ENCODE measurements at places on chromosomes 2 and 18. TPM values are rescaled to one million over a fixed set of nuclear protein-coding genes. Genes with fewer than 3 reads are reported as not detected.

RAB31 gene
- total RNA-seq: 82.4 TPM

GRCh38 chr2:60320724-60321123 lies 232.7 kb downstream of the BCL11A start:
- peaks cover 5% of the 10 kb centered on the region for H3K4me1 ChIP-seq
- H3K27me3 ChIP-seq: peaks cover 28% of the 10 kb centered on the region
- no peak for DNase-seq
- no peak overlapping the region for H3K27ac ChIP-seq
- H3K4me3 ChIP-seq: no peak overlapping the region

DNA sequence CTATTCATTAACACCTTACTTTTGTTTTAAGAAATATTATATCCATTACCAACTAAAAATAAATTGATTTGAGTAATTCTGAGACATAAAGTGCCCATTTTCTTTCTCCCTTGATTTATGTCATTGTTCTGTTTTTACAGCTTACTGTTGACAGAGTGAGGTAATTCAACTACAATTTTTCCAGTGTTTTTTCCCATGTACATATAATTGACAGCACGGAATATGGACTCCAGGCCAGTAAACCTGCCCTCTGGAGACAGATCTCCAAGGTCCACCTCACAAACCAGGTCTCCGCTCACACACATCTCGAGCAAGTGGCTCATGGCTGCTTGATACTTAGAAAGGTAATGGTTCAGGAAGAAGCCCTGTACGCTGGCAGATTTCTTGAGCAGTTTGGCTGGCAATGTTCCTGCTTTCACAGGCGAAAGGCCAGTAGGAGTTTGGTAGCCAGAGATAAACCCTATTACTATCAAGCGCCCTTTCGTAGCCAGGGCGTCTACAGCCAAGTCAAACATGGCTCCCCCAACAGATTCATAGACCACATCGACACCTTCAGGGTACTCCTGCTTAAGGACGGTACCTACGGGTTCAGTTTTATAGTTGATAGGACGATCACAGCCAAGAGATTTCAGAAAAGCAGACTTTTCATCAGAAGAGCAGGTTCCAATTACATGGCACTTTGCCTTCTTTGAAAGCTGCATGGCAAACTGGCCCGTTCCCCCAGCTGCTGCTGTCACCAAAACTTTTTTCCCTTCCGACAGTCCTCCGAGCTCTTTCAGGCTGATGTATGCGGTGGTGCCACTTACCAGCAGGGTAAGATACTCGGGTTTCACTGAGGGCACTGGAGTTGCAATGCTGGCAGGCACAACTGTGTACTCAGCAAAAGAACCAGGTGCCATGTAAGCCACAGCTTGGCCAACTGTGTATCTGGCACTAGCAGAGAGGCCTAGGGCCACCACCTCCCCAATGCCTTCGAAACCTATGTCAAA lies 7.4 kb downstream of the PTGR3 start:
- DNase-seq: no peak
- H3K27me3 ChIP-seq: peaks cover 16% of the 10 kb centered on the region
- H3K4me3 ChIP-seq: no peak overlapping the region
- H3K4me1 ChIP-seq: peaks cover 17% of the 10 kb centered on the region
- H3K36me3 ChIP-seq: peaks cover 6% of the 10 kb centered on the region
- no peak overlapping the region for H3K27ac ChIP-seq

DNA sequence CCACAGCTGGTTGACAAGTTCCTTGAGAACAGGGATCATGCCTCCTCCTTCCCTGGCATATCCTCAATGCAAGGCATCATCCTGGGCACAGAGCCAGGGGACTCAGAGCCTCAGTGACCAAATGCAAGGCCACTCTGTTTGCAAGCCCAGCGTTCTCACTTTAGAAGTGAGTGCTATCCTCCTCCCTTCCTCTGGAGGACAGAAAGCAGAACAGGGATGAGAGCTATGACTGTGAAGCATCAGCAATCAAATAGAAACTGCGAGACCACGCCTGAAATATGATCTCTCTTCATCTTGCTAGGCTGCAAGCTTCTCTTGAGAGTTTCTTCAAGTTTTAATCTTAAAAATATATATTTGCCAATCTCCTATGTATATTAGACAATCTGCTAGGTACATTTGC lies 119.8 kb downstream of the LRATD1 start:
- H3K4me3 ChIP-seq: no peak overlapping the region
- no peaks in the 10 kb centered on the region for H3K27me3 ChIP-seq
- no peak overlapping the region for H3K27ac ChIP-seq
- no peaks in the 10 kb centered on the region for H3K36me3 ChIP-seq

- no peaks in the 10 kb centered on the region for H3K27me3 ChIP-seq
- H3K4me1 ChIP-seq: peaks cover 13% of the 10 kb centered on the region
- no peak overlapping the region for H3K4me3 ChIP-seq
- no peak overlapping the region for H3K27ac ChIP-seq
Measured at GRCh38 chr2:18837240-18837639, 247.9 kb upstream of the NT5C1B start.

GAL3ST2 gene
- 1.3 TPM for total RNA-seq

GKN2 gene
- total RNA-seq: not detected

DNA sequence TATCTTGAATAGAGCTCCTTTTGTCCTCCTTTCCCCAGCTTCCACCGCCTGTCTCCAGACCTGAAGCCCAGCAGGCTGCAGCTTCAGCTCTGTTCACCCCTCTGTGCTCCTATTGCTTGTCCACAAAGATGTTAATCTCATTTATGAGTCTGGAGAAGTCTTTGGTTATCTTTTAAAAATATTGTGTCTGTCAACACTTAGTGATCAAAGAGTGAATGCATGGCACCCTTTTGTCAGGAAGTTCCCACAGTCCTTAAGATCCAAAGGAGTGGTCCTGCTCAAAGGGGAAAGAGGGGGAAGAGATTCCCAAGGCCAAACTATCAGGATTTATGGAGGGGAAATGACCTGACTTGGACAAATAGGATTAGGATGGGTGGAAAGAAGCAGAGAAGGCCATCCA lies 118.9 kb downstream of the ACAA2 start:
- no peaks in the 10 kb centered on the region for H3K27me3 ChIP-seq
- peaks cover 44% of the 10 kb centered on the region for H3K4me1 ChIP-seq
- DNase-seq: no peak

PTPN18 gene
- 26.0 TPM for total RNA-seq

ATP6V1C2 gene
- not detected for total RNA-seq

DNA sequence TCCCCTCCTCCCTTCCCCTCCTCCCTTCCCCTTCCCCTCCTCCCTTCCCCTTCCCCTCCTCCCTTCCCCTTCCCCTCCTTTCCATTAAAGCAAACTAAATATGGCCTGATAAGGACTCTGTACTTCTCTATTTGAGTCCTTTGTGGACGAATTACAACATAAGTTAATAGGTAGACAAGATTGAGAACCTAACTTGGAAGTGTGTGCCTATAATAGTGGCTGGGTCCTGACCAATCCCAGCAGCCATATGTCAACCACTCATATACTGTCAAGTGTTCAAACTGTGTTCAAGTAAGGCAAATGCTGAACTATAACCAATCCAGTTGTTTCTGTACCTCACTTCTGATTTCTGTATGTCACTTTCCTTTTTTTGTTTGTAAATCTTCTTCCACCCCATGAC lies 97.1 kb upstream of the RBMS1 start:
- no peaks in the 10 kb centered on the region for H3K27me3 ChIP-seq
- DNase-seq: no peak
- H3K36me3 ChIP-seq: no peaks in the 10 kb centered on the region

DNA sequence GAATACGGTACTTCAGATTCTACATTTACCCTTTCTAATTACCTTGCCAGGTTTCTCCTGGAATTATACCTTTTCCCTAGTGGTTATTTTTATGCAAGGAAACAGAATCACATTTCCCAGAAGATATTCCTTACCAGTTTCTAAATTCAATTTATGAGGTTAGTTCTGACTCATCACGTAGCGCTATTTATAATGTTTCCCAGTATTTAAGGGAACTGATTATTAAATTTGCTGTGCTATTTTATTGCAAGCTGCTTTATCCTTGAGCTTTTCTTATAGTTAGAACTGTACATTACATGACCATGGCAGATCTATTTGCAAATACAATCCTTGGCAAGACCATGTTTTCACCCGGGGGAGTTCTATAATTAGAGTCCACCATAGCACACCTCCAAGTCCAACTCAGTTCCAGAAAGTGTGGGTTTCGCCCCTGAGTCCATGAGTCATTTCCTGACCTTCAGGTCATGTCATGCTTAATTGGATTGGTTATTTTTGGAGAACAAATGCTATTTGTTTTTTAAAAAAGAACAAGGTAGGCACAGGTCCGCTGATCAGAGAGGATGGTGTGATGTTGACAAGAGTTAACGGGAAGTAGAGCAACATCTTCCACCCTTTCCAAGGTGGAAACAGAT lies 126.6 kb downstream of the ZNF532 start:
- no peaks in the 10 kb centered on the region for H3K27me3 ChIP-seq
- no peak for DNase-seq
- peaks cover 88% of the 10 kb centered on the region for H3K4me1 ChIP-seq
- H3K4me3 ChIP-seq: no peak overlapping the region
- H3K36me3 ChIP-seq: peaks cover 4% of the 10 kb centered on the region

SULT1C4 gene
- 0.60 TPM for total RNA-seq

DNA sequence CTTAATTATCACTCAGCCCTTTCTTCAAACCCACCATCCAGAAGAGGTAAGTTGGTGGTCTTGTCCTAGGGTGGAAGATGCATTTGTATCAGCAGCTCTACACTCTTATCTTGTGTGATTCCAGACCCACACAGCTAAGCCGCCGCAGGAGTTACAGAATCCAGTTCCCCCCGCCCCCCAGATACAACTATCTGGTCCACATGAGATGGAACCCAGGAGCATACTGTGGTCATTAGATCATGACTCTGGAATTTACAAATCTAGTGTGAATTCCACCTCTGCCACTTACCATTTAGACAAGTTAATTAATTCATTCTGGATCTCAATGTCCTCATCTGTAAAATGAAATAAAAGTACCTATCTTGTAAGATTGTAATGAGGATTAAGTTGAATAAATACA lies 486.4 kb downstream of the BCL11A start:
- DNase-seq: no peak
- H3K36me3 ChIP-seq: no peaks in the 10 kb centered on the region
- peaks cover 7% of the 10 kb centered on the region for H3K4me1 ChIP-seq

GRCh38 chr2:71507476-71507875 lies 54.1 kb downstream of the DYSF start:
- DNase-seq: no peak
- H3K27ac ChIP-seq: no peak overlapping the region
- H3K4me3 ChIP-seq: no peak overlapping the region

CFAP221 gene
- 0.45 TPM for total RNA-seq

GRCh38 chr18:45724601-45725000 lies 620 bp downstream of the SLC14A1 start:
- no peak overlapping the region for H3K27ac ChIP-seq
- H3K36me3 ChIP-seq: no peaks in the 10 kb centered on the region
- H3K4me1 ChIP-seq: peaks cover 3% of the 10 kb centered on the region
- no peak overlapping the region for H3K4me3 ChIP-seq

DNA sequence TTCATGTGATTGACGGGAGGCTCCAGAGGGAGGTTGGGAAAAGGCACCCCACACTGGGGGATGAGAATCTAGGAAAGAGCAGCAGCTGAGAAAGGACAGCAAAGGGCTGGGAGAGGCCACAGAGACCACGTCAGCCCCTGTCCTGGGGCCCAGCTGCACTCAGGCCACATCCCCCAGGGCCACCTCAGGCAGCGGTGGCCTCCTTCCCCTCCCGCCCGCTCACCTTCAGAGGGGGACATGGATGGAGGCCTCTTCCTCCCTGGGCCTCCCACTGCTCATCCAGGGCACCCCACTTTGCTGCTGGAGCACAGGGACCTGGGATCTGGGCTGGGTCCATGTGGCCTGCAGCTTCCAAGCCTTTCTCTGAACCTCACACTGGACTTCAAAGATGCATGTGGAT lies 199.8 kb upstream of the HDAC4 start:
- H3K27ac ChIP-seq: no peak overlapping the region
- H3K4me3 ChIP-seq: no peak overlapping the region
- peak; percentile 73 for DNase-seq
- no peaks in the 10 kb centered on the region for H3K36me3 ChIP-seq
- peaks cover 7% of the 10 kb centered on the region for H3K27me3 ChIP-seq

DNA sequence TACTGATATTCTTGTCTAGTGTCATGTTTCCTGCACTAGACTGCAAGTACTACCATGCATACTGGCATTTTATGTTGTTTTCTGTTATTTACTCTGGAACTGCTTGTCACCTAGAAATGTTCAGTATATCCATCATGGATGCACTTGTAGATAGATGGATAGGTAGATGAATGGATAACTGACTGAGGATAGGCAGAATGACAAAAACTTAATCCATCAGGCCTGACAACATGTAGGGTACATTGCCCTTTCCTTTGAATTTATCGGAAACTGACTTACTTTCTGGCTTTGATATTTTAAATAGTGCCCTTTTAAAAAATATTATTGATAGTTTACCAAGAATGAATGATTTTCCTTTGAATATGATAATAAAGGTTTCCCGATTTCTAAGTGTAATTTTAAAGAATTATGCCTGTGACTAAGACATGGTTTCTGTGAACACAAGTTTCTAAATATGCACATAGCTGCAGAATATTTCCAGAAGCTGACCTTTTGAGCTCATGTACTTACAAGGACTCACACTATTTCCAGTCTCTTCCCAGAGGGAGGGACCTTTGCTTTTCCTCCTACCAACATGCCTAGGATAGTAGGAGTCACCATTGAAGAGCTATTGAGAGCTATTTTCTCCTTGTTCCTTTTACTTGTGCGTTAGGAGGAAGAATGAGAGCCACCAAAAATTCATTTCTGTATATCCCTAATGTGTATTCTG lies 81.3 kb downstream of the ANKRD12 start:
- no peaks in the 10 kb centered on the region for H3K27me3 ChIP-seq
- H3K36me3 ChIP-seq: peaks cover 39% of the 10 kb centered on the region
- peak overlapping the region; percentile 18 for H3K27ac ChIP-seq
- H3K4me3 ChIP-seq: no peak overlapping the region
- no peak for DNase-seq

DNA sequence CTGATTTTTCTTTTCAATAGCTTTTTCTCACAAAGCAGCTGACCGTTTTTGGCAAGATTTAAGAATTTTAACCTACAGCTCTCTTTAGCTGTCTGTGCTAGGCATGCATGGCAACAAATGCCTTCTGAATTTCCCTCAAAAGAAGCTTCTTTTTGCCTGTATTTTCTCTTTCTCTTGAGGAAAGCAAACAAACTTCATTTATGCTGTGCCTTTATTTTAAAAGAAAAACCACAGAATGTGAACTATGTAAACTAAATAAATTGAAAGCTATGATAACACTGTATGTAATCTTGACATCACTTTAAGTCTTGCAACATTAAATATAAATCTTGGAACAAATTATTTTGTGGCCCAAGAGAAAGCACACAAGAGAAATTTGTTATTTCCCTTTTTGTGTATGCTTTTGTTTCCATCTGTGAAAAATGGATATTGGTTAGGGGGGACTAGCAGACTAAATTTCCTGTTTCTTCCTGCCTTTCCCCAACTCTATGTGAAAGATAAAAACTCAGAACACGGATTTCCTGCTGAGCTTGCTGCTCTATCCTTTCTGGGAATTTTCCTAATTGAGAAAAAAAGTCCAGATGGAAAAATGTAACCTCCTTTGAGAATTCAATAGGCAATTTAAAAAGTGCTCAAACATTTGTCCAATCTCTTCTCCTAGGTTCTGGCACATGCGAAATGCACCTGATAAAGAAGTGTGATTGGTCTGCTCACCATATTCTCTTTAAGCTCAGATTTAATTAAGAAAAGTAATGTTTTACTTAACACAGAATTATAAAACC lies 20.9 kb upstream of the TFPI start:
- no peak for DNase-seq
- H3K4me1 ChIP-seq: peaks cover 15% of the 10 kb centered on the region
- H3K27me3 ChIP-seq: no peaks in the 10 kb centered on the region

Data from chondrocyte (in vitro differentiated cells).